ENCODE measurements at places on chromosomes 6 and 20. TPM values are rescaled to one million over a fixed set of nuclear protein-coding genes. Genes with fewer than 3 reads are reported as not detected.

DNA sequence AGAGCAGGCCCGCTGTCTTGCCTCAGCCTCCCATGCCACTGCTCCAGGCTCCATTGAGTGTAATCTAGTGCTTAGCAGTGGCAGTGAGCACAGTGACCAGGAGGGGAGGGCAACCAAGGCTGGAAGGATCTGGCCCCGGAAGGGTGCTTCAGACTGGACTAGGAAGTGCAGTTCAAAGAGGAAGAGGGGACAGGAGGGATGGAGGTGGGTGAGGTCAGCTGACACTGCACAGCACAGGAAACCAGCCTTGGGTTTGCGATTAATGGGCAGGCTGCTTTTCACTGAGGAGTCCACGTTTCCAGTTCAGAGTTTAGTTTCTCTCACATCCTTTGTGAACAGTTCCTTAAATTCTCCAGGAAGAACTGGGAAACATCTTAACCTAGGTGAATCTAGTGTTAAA, 46.9 kb downstream of the CDS2 start:
- no peak for ATAC-seq

Gene GRM4
- not detected for total RNA-seq

Gene BCL2L1
- total RNA-seq, result 86.7 TPM

DNA sequence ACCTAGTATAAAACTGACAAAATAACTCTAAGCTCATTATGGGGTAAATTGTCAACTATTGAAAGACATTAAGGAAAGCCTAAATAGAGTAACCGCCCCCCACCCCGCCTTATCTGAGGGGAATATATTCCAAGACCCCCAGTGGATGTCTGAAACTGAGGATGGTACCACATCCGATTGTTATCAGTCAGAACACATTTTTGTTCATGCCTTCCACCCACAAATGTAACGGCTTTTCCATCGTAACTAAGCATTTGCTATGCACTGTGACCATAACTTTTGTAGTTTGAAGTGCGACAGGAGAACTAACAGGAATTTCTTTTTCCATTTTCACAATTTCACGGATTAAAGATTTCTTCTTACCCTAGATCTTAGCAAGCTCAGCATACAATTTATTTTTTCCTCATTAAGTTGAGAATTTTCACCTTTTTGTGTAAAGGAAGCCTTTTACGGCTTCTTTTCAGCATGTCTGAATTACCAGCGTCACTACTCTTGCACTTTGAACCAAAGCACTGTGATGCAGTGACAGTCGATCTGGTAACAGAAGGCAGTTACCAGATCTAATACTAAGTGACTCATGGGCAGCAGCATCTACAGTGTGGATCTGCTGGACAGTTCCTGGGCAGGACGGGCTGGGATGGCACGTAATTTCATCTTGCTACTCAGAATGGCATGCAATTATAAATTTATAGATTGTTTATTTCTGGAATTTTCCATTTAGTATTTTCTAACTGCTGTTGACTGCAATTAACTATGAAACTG, 11.8 kb downstream of the CFAP61 start:
- ATAC-seq, result no peak

GRCh38 chr6:85672623-85673022, 29.9 kb upstream of the SYNCRIP start:
- ATAC-seq, result no peak

Gene BPIFB2
- not detected for total RNA-seq

DNA sequence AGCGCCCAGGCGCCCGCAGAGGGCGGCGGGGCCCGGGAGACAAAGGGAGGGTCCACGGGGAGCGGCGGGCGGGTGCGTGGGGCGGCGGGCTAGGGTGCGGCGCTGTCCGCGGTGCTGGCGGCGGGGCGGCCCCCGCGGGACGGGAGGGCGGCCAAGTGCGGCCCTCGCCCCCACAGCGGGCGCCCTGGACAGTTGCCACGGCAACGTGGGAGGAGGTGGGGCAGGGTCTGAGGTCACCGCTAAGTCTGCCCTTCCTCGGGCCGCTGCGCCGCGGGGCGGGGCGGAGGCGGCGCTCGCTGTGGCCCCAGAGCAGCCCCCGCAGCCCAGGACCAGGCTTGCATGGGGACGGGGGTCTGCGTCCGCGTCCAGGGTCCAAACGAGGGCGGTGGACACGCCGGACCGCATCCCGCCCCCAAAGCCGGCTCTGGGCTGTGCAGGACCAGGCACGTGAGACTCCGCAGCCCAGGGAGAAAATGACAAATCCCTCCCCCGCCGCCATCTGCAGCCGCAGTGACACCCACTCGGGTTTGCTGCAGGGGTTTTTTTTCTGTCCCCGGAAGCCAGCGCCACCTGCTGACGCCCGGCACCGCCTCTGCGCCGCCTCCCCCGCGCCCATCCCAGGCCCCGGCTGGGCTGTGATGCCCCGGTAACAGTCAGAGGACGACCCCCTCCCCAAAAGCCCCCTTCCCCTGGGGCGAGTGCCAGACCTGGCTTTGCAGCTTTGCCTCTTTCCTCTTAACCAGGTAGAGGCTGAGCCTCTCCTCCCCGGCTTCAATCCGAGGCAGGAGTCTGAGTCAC, 36.8 kb downstream of the YTHDF1 start:
- peak; percentile 53 for ATAC-seq

- no peak for ATAC-seq
Measured at GRCh38 chr6:168130168-168130696, 51.2 kb upstream of the FRMD1 start.

Gene ERVFRD-1
- 0.11 TPM for total RNA-seq

Gene ARMC12
- total RNA-seq, result 1.9 TPM

DNA sequence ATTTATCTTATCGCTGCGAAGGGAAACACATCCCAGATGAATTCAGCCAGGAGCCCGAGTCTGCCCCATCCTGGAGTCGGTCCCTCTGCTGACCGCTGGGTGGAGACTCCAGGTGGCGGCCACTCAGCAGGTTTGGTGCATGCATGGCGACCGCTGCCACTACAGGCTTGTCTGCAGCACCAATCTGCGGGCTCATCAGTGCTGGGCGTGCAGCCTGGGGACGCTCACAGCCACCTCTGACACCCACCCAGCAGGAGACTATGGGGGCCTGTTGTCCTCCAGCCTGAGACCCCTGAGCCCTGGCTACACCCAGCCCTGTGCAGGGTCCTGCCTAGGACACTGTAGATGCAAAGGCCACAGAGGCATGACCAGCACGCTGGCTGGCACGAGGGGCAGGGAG, 40.5 kb upstream of the GATA5 start:
- ATAC-seq, result no peak

DNA sequence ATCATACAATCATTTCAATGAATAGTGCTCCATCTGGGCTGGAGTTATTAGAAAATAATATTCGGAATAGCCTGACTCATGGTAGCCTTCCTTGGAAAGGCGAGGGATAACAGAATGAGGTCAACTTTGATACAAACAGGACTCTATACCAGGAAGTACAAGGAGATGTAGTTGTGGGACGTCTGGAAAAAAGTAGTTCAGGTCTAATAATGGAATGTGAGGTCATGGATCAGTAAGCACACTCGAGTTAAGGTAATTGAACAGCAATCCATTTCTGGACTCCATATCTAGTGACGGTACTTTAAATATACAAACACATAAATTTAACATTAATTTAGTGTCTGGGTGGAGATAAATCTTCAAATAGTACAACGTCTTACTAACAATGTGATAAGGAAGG, 1204.0 kb upstream of the ADGRB3 start:
- no peak for ATAC-seq

DNA sequence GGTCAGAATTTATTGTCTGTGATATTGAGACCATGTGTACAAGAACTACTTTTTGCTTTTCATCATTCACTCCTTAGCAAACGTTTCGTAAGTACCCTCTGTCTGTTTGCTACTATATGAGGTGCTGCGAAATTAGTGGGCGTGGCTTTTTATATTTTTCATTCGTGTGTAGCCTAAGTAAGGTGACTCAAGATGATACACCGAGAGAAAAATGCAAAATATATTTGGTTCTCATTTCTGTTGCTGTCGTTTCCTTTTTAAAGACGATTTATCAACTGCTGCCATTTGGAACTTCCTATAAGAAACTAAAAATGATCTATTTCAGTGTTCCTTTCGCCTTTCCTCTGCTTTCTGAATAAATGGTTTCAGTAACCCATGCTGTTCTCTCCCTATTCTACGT, 61.2 kb downstream of the VAPB start:
- no peak for ATAC-seq

DNA sequence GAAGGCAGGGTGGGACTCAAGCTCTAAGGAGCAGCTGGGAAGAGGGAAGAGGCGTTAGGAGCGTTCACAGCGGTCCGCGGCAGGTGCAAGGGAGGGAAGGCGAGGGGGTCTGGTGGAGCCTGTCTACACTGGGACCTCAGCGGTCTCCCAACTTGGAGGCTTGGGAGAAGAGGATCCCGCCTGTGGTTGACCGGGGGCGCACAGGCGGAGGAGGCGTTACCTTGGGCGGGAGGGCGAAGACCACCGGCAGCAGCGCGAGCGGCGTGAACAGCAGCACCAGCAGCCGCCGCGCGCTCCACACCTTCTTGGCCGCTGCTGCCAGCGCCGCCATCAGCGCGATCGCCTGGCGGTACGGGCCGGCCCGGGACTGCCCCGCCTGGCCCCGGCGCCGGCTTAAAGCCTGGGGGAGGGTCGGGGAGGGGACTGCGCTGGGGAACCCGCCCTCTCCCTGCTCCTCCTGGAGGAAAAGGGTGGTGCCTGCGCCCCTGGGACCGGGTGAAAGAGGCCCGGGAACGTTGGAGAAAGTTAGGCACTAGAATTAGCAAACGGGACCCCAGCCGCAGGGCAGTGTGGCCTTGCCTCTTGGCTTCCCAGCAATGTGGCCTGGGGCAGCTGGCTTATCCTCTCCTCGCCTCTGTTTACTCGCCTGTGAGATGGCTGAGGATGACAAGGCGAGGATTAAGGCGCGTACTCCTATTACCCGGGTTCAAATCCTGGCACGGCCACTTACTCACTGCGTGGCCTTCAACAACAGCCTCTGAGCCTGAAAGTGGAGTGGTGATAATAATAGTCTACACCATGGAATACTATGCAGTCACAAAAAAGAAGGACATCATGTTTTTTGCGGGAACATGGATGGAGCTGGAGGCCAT, at the start of gene SLC13A3:
Gene SLC13A3, minus strand, starts transcription at position 369 of the 872 bp plus-strand sequence. Its CDS starts 38 bp downstream, at position 331.
- ATAC-seq, result no peak

GRCh38 chr6:136757150-136757549, 35.1 kb downstream of the MAP3K5 start:
- no peak for ATAC-seq

DNA sequence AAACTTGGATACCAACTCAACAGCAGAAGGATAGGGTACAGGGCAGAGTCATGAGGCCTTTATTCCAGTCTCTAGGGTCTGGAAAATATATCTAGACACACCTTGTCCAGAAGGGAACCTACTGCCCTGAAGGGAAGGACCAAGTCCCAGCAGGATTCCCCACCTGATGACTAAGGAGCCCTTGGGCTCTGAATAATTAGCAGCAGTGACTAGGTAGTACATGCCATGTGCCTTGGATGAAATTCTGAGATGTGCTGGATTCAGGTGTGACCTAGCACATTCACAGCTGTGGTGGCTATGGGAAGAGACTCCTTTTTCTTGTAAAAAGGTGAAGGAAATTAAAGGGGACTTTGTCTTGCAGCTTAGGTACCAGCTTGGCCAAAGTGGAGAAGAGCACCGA, 364.3 kb upstream of the PTCHD4 start:
- ATAC-seq, result no peak

Gene PRICKLE4
- not detected for total RNA-seq

- ATAC-seq, result no peak
Measured at GRCh38 chr6:18391023-18391422, 3.9 kb downstream of the RNF144B start.

Gene MOXD1
- total RNA-seq, result not detected

GRCh38 chr20:7274870-7275269, 507.4 kb downstream of the BMP2 start:
- no peak for ATAC-seq

DNA sequence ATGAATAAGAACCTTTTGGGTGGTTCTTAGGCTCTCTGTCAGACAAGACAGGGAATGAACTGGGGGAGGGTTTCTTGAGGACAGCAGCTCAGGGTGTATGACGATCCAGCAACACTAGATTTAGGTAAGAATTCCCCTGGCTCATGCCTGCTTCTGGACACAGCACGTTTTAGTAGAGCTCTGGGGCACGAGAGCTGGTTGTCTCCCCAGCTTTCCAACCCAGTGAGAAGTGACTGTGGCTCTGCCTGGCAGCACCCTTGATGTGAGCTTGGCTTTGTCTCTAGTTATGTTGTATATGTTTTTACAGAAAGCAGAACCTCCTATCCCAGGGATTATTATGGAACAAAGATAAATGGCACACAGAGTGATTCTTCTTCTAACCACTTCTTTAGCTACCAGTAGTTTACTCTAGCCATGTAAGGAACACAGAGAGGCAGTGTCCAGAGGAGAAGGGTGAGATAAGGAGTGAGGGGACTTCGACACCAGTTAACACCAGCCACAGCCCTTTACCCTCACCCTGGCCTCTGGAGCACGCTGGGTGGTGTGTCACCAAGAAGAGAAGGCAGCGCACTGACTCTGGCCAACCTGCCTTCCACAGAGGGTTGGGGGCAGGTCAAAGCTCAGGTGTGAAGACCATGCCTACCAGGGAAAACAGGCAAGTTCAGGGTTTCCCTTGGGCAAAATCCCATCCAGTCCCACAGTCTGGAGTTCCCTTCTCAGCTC, 3.9 kb downstream of the APOBEC2 start:
- no peak for ATAC-seq

Gene ANKRD6
- 1.6 TPM for total RNA-seq

Gene OR2H2
- not detected for total RNA-seq

Gene SEMG1
- total RNA-seq, result not detected

DNA sequence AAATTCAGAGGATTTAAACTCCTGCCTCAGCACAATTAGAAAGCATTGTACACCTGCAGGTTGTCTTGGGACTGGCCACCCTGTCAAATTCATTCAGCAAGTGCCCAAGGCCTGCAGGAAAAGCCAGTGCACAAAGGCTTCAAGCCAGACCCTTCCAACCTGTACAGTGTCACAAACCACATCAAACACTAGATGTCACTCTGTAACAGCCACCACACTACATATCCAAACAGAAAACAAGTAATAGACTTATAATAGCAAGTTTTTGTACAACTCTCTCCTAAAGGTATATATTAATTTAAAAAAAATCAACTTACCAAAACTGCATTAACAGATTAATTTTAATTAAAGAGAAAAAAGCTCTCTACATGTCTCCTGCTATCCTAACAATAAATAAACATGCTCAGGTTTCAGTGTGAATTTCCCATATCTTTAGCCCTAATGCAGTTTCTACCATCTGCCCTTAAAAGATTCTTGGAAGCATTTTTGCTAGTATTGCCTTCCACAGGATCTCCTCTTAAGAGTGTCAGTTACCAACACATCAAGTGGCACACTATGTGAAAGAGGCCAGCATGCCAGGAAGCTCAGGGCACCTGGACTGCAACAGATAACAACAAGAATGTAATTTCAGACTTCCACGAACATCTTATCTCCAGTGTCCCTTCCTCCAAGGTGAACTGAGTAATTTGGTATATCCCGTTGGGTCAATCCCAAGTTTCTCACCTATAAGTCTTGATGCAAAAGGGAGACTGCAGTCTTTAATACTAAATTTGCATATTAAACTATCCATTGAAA, 47.5 kb downstream of the RALGAPA2 start:
- ATAC-seq, result peak; percentile 44

Data from activated T-helper 17 cell treated with anti-CD3 and anti-CD28 coated beads, Interleukin-2, amount 50 U/mL, for 72 hours (primary cell).